ENCODE measurements at places on chromosomes 13 and 19.

DNA sequence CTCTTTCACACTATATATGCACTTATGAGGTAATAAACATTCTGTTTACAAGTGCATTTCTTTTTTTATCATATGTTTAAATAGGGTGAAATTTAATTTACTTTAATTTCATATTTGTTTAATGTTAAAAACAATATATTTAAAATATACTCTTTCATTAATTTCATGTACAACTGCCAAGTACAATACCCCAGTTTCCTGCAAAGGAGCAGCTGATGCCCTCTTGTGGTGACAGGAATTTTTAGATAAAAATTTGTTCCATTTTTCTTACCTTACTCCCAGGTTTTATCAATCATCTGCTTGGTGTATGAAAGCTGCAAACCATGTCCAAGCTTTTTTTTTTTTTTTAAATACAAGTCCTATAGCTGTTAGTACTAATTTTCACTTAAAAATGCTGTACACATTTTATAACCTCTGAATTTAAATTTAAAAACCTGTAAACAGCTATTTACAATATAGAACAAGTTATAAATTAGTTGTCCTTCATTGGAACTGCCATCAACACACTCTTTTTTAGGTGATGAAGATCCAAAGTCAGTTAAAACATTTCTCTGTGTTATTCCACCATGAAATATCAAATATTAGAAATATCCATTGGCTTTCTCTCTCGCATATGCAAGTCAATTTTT is 4.9 kb downstream of the PCDH20 start:
- DNase-seq = no peak

DNA sequence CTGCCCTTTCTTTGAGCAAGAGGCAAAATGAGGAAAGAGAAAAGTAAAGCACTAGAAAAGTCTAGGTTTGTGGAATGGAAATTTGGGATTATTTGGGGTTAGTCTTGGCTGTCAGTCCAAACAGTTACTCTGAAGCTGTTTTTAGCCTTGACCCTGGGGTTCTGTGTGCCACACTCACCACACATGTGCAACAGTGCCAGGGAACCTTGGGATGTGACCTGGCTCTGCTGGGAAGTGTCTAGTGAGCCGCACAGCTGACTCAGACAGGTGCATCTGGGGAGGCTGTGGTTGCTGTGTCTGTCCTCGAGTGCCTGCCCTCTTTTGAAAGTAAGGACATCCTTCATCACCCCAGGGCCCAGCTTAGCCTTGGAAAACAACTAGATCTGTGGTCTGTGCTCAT is 15.8 kb downstream of the MICOS13 start:
- DNase-seq = no peak

DNA sequence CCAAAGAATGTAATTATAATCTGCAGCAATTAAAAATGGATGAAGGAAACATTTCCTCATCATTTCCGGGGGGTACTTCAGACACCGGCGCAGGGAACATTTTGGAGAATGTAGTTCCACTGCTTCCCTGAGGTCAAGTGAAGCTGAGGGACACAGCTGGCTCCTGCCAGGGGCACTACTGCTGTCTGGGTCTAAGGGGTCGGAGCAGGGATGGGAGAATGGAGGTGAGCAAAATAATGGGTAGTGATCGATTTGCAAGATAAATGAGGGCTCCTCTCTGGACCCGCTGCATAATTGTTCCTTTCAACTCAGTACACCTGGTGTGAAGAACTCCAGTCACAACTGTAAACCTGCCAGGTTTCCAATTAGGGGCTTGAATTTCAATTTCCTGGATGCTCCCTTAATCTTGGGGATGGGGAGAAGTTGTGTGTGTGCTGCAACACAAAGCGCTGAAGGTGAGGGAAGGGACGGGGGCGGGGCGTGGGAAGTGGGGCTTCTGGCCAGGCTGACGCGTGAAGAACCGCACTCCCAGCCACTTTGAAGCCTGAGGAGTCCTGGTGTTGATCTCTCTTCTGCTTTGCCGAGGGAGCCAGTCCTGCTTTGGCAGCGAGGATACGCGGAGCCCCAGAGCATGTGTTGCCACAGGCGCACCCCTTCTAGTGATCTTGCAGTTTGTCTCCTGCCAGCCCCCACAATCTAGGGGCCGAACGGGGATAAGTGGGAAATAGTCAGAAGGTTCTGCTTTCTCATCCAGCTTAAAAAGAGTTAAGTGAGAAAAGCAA is 57.9 kb upstream of the PCDH8 start:
- DNase-seq = no peak

GRCh38 chr19:17491287-17491686 is 20.2 kb upstream of the PGLS start:
- DNase-seq = no peak

- DNase-seq = no peak
Measured at GRCh38 chr19:54674021-54674617, 11.3 kb downstream of the LILRB4 start.

DNA sequence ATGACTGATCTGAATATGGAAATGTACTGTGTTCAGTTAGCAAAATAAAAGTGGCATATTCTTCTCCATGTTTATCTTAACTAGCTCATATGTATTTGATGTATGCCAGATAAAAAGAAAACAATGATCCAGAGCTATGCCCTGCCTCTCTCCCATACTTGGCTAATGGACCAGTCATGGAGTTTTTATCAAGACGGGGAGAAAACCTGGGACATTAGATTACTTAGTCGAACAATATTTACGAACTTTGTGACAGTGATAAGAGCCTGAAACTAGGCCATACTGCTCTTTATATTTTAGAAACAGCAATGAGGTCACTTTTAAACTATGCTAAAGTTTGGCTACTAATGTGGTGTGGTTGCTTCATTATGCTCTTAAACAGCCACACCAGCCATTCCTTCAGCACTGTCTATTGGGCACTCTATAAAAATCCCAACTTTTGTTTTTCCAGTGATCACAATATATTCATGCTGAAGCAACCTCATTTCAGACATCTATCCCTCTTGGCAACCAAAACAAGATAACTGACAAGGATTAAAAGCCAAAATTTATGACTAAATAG is 265.0 kb downstream of the FGF14 start:
- DNase-seq = no peak
